ENCODE measurements at places on chromosomes 1 and 21.

GRCh38 chr1:238205045-238205662 is 314.4 kb upstream of the ZP4 start:
- no peak for DNase-seq

- no peak for DNase-seq
Measured at GRCh38 chr21:42533963-42534355, 20.3 kb downstream of the SLC37A1 start.

- DNase-seq: no peak
Measured at GRCh38 chr21:46051821-46052675, 45.9 kb upstream of the COL6A2 start.

- no peak for DNase-seq
Measured at GRCh38 chr1:5098981-5099385, 444.6 kb downstream of the AJAP1 start.

- DNase-seq: no peak
Measured at GRCh38 chr21:44943686-44944550, 4.1 kb downstream of the SLX9 start.

DNA sequence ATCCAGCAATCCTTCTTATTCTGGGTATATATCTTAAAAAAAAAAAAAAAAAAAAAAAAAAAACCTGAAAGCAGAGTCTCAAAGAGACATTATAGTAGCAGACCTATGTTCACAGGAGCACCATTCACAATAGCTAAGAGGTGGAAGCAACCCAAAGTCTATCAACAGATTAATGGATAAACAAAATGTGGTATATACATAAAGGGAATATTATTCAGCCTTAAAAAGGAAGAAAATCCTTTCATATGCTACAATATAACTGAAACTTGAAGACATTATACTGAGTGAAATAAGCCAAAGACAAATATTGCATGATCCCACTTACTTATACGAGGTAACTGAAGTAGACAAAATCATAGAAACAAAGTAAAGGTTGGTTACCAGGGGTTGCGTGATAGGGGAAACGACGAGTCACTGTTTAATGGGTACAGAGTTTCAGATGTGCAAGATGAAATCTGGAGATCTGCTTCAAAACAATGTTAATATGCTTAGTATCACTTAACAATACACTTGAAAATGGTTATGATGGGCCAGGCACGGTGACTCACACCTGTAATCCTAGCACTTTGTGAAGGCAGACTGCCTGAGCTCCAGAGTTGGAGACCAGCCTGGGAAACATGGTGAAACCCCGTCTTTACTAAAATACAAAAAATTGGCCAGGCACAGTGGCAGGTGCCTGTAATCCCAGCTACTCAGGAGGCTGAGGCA is 29.5 kb downstream of the PIK3R3 start:
- DNase-seq: no peak

DNA sequence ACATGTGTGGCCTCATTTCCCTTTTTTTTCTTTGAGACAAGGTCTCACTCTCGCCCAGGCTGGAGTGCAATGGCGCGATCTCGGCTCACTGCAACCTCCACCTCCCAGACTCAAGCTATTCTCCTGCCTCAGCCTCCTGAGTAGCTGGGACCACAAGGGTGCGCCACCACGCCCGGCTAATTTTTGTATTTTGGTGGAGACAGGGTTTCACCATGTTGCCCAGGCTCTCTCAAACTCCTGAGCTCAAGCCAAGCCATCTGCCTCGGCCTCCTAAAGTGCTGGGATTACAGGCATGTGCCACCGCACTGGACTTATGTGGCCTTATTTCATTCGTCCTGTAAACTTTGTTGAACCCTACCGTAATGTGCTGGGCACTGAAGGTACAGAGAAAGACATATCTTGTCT is 569 bp upstream of the WARS2 start:
- DNase-seq: peak; percentile 31

GRCh38 chr1:94463765-94464330 is 45.7 kb downstream of the ABCD3 start:
- no peak for DNase-seq

DNA sequence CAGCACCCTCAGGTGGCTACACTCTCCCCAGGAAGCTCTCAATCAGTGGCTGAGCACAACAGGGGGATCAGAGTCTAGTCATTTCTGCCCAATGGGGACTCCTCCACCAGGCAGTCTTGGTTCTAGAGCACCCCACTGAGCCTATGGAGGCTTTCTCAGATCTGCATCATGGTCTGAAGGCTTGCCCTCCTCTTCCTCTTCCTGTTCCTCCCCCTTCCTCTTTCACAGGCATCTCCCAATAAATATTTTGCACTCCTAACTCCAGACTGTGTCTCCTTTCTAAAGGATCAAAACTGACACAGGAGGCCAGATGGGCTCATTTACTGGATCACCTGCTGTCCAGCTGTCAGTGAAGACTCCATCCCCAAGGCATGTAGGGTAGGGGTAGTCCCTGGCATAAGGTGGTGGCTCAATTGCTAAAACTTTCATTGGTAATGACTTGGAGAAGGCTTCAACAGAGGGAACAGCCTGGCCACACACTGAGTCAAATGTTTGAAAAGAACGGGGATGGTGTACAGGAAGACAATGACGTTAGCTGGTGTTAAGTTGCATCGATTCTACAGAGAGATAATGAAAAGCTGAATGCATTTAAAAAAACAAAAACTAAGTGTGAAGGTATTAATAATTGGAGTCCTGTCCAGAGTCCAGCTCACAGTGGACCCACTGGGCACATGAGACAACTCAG is 84.2 kb upstream of the SLC2A1 start:
- DNase-seq: no peak

DNA sequence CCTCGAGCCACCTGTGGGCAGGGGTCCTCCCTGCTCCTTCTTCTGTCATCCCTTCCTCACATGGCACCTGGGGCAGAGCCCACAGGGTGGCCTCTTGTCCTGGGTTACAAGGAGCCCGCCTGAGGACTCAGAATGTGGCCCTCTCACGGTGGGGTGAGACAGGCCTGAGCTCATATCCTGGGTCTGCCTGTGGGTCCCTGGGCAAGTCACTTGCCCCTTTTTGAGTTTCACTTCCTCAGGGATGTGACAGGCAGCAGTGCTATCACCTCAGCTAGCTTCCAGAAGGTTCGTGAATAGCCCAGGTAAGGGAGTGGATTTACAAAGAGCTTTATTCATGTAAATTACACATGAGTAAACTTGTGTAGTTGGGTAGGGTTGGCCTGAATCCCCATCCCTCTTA is 33.5 kb downstream of the HTR6 start:
- DNase-seq: no peak

DNA sequence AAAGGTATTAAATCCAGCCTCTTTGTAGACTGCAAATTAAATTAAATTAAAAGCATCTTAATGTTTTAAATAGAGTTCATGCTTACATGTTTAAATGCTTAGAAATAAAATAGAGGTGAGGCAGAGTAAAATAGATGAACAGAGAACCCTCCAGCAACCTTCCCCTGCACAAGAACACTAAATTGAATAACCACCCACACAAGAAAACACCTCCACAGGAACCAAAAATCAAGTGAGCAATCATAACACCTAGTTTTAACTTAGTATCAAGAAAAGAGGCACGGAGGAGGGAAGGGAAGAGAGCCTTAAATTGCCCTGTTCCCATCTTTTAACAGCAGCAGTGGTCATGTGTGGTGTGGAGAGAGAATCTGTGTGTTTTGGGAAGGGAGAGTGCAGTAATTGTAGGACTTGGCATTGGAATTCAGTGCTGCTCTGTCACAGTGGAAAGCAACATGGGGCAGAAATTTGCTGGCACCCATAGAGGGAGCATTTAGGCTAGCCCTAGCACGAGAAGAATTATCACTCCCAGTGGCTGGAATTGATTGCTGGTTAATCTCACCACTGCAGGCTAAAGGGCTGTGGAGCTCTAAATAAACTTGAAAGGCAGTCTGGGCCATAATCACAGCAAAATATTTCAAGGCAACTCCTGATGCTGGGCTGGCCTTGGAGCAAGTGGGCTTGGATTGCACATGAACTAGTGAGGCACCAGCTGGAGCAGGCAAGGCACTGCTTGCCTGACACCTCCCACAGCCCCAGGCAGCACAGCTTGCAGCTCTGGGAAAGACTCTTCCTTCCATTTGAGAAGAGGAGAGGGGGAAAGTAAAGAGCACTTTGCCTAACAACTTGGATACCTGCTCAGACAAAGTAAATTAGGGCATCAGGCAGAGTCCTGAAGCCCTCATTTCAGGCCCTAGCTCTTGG is 1478.8 kb downstream of the NCAM2 start:
- DNase-seq: no peak

DNA sequence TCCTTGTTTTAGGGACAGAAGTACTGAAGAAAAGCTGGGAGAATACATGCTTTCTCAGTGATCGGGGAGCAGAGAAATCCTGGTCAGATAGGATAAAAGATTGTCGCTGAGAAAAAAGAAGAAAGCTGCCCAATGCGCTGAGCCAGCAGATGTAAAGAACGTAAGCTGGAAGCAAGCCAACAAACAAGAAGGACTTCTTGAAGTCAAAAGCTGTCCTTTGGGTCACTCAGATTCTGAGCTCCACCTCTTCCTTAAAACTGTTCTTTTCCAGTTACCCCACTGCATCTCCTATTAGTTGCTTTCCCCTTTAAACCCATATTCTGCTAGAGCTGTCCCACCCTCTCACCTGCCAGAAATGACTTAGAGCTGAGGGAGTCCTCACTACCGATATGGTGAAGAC is 64.8 kb downstream of the GPR137B start:
- DNase-seq: no peak

GRCh38 chr1:154689083-154689482 is 81.1 kb upstream of the ADAR start:
- DNase-seq: no peak

DNA sequence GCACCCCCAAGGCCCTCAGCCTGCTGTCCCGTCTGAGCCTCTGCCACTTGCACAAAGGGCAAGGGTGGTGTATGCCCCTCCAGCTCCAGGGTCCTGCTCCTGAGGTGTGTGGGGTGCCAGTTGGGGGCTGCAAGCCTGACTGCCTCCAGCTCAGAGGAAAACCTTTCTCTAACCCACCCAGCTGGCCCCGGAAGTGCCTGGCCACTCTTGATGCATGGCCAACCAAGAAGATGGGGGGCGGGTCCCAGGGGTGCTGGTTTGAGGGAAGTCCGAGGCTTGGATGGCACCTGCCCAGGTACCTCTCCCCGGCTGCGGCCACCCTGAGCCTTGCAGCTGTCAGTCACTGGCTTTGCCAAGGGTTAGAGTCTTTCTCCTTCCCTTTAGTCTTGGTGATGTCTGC is 112.6 kb upstream of the TMPRSS2 start:
- no peak for DNase-seq

GRCh38 chr1:246582301-246583055 is 16.2 kb downstream of the CNST start:
- DNase-seq: no peak

DNA sequence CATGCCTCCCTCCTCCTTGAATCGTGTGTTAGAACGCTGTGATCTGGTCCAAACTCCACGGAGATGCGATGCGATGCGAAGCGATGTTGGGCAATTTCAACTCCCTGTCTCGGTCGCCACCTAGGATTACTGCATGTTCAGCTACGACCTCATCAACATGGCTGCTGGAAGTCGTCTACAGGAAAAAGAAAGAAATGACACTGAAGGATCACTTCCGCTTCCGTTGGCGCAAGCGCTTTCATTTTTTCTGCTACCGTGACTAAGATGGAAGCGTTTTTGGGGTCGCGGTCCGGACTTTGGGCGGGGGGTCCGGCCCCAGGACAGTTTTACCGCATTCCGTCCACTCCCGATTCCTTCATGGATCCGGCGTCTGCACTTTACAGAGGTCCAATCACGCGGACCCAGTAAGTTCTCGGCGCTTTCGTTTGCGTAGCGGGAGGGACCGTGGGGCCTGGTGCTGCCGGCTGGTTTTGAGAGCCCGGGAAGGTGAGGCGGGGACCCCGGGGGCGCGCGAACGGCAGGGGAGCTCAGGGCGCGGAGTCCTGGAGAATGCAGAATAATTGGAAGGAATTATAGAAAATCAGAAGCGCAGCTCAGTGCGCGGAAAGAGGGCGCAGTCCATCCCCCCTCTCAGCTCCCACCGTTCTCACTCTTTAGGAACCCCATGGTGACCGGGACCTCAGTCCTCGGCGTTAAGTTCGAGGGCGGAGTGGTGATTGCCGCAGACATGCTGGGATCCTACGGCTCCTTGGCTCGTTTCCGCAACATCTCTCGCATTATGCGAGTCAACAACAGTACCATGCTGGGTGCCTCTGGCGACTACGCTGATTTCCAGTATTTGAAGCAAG is at the start of gene PSMB4:
Gene PSMB4, plus strand, starts transcription at position 250 of the 848 bp plus-strand sequence. Its CDS starts 15 bp downstream, at position 265.
- peak; percentile 89 for DNase-seq

GRCh38 chr1:47393141-47393540 is 22.9 kb upstream of the FOXE3 start:
- no peak for DNase-seq

GRCh38 chr1:166903232-166903631 is 27.2 kb upstream of the TADA1 start:
- DNase-seq: no peak

- no peak for DNase-seq
Measured at GRCh38 chr1:174797398-174797797, 202.3 kb upstream of the CACYBP start.

DNA sequence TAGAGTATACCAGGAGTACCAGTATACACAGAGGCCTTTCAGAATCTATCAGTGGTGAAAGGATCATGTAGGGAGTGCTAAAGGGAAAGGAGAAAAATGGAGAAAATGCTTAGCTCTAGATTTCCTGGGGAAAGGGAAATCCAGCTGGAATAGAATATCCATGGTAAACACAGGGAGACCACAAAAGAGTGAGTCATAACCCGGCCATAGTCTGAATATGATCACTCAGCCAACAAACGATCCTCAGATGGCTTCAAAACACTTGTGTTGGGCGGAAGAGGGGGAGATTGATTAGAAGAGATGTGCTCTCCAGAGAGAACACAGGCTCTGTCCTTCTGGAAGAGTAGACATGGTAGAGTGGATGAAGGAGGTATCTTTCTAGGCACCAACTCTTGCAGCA is 180.6 kb downstream of the PAPPA2 start:
- DNase-seq: no peak

DNA sequence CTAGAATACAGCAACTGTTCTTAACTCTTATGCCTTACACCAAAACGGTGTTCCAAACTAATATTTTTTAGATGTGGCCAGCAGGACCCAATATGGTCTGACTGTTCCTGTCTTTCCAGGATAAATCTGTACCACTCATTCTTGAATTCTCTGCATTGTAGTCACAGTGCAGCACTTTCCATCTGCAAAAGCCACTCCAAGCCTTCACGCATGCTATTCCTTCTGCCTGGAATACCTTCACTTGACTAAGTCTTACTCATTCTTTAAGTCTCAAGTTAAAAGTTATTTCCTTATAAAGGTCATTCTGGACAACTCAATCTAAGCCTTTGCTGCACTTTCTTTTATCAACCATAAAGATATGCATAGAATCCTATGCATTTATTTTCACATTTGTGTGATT is 1194.5 kb downstream of the PLA2G4A start:
- no peak for DNase-seq

Data from NCI-H1436 treated with DMSO at 0.1 percent for 48 hours (cell line).